ENCODE measurements at places on chromosomes 1 and 21.

- no peak for DNase-seq
Observed at GRCh38 chr1:150484861-150485260, 2.4 kb upstream of the TARS2 start.

GRCh38 chr1:8212580-8213031, 105.3 kb upstream of the SLC45A1 start:
- DNase-seq, result no peak

DNA sequence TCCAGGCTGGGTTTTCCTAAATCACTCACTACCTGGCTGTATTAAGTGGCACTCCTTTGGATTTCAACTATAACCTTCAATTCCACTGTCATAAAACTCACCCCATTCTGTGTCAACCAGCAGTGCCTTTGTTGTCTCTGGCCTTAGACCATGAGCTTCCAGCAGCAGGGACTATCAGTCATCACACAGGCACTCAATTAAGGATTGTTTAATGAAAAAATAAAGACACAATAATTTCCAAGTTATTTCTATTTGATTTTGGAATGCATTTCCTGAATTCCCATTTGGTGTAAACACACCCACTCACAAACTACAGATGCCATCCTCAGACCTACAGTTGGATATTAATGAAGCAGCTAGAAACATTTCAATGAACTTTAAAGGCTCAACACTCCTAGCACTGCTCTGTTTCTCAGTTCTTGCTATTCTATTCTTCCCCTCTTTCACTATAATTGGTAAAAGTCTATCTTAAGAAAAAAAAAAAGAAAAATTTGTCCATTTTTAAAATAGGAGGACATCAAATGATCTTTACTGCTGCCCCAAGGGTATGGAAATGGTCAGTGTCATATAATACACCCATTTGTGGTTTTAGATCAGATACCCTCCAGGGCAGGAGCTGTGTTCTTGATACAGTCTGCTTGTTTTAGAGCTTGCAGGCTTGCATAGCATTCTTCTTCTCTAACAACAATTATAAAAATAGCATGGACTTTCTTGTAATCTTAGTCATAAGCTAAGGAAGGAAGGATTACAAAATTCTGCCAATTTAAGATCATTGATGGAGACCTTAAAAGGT, 156.4 kb downstream of the PTGER3 start:
- no peak for DNase-seq

DNA sequence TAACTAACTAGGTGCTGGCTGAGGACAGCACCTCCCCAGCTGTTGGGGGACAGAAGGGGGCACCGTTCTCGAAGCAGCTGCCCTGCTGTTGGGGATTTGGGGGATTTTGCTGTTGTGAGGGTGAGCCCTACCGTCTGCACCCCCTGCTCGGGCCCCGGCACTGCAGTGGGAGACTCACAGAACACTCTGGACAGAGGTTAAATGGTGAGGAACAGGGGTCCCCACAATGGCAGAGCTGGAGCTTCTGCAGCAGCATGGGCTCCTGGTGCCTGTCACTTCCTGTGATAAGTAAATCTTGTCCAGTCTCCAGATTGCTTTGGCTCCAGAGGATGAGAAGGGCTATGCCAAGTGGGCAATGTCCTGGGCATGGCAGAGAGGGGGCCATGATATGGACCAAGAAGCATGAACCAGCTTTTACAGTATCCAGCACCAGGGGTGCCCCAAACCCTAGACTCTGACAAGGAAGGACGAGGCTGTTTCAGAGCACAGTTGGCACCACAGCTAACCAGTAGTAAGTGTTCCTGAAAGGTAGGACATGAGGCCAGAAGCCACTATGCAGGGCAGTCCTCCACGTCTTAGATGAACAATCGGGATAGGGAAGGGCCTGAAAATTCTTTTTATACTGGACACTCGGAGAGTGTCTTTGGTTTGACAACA, 365.1 kb upstream of the VAMP3 start:
- DNase-seq, result no peak

DNA sequence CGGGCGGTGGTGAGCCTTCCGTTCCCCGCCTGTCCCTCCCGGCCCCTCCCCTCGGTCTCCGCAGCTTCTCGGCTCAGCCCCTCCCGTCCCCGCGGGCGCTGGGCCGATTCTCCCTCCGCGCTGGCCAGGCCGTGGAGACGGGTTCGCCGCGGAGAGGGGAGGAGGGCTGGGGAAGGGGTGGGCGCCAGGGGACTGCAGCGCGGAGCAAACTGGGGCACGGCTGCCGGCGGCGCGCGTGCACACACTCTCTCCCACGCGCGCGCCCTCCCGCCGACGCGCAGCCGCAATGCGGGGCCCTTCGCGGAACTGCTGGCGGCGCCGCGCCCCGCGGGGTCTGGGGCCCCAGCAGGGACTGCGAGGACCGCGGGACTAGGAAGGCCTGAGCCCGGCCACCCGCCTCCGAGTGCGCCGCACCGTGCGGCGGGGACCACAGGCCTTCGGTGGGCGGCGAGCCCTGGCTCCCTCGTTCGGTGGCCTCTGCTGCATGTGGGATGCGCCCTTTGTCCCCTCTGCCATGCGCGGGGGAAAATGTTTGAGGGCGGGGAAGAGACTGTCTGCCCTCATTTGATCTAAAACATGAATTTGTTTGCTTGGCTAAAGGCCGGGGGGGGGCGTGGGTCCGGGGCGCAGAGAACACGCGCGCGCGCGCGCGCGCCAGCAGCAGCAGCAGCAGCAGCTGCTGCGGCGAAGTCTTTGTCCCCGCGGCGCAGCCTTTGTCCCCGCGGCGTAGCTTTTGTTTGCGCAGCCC, 90.7 kb upstream of the VAMP3 start:
- peak; percentile 41 for DNase-seq

DNA sequence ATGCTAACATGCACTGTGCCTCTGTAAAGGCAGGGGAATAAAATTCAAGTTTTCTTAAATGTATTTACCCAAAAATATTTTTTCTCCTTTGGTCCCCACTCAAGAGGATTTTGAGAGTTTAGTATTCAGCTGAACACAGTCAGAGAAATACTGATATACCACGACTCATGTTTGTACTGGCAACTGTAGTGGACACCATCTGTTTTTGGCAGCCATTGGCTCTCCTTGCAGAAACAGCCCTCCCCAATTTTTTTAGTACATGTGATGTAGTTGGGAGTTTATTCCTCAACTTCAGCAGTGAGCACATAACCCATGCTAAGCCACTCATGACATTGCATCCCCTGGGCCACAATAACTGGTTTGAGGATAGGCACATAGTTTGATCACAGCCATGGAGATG, 154.8 kb upstream of the POU3F1 start:
- no peak for DNase-seq

DNA sequence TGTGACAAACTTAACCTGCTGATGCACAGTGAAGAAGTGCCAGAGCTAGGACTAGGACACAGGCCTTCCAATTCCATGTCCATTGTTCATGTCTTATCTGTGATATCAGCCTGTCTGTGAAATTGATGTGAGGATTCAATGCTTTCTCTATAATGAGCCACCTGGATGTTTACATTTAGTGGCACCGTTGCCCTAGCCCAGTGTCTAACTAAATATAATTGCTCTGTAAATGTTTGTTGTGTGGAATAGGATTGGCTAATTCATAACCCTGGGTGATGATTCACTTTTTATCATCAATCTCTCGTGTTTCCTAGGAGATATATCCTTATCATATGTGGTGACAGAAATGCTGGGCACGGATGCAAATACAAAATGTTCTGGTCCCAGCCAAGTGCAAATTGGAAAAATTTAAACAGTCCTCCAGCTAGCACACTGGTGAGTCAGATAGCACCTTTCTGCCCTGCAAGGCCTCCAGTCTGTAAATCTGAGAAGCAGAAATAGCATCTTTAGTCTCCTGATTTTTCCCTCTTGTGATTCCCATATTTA, 46.9 kb upstream of the GNG12 start:
- DNase-seq, result no peak

GRCh38 chr1:24930260-24931145, at the start of gene RUNX3:
RUNX3 (minus strand) TSS chr1:24930276; CDS start chr1:24929868, 408 bp downstream.
- DNase-seq, result peak; percentile 84

GRCh38 chr21:45524756-45525152, 17.5 kb downstream of the SLC19A1 start:
- DNase-seq, result no peak
